Upper lobe of left lung (tissue), 6 donors: ENCODE measurements at places on chromosomes 5 and 9.
A peak's percentile ranks its signal among the peaks of the same experiment; 100 is the strongest.

DNA sequence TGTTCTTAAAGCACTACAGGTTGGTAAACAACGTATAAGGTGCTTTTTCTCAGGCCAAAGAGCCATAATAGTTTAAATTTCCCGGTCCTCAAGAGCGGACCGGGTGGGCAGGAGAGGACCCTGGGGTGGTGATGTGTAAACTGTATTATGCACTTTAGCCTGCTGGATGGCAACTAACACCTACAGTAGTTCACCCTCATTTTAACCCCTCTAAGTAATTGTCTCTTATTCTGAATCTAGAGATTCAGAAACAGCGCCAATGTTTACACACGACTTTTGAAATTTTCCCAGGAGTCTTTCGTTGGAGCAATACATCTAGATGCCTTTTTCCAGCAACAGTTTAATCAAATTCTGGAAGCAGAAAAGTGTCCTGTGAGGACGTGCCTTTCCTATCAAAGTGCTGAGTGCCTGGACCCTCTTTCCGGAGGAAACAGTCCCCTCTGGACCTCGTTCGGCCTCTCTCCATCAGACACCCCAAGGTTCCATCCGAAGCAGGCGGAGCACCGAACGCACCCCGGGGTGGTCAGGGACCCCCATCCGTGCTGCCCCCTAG lies 676 bp upstream of the OCLN start:
- H3K4me3 ChIP-seq: peak overlapping the region; percentile 93
- H3K36me3 ChIP-seq: no peaks in the 10 kb centered on the region
- DNase-seq: no peak
- peaks cover 3% of the 10 kb centered on the region for H3K27me3 ChIP-seq

- no peaks in the 10 kb centered on the region for H3K4me1 ChIP-seq
- H3K4me3 ChIP-seq: no peak overlapping the region
- H3K27ac ChIP-seq: no peak overlapping the region
These were observed 365.2 kb downstream of the GADD45G start for GRCh38 chr9:89969881-89970639.

GRCh38 chr5:11062397-11062796 lies 301.4 kb upstream of the DAP start:
- H3K27ac ChIP-seq: no peak overlapping the region
- H3K36me3 ChIP-seq: no peaks in the 10 kb centered on the region
- no peaks in the 10 kb centered on the region for H3K4me1 ChIP-seq
- H3K4me3 ChIP-seq: no peak overlapping the region
- no peaks in the 10 kb centered on the region for H3K27me3 ChIP-seq

GRCh38 chr5:177500685-177501522 lies 3.5 kb upstream of the PDLIM7 start:
- H3K36me3 ChIP-seq: peaks cover 11% of the 10 kb centered on the region
- DNase-seq: peak; percentile 91
- H3K27me3 ChIP-seq: no peaks in the 10 kb centered on the region

- no peaks in the 10 kb centered on the region for H3K27me3 ChIP-seq
- H3K27ac ChIP-seq: no peak overlapping the region
- no peak overlapping the region for H3K4me3 ChIP-seq
- peaks cover 4% of the 10 kb centered on the region for H3K4me1 ChIP-seq
- H3K36me3 ChIP-seq: no peaks in the 10 kb centered on the region
These were observed 34.5 kb downstream of the FNBP1 start for GRCh38 chr9:130008538-130008937.

GRCh38 chr5:160229190-160229742 lies at the start of gene FABP6:
Gene FABP6 (plus strand): TSS chr5:160229506. CDS start chr5:160229558, 52 bp downstream.
- H3K4me3 ChIP-seq: no peak within 1 kb of the TSS
- no peaks in the 10 kb centered on the region for H3K4me1 ChIP-seq
- no peaks in the 10 kb centered on the region for H3K27me3 ChIP-seq
- no peak within 1 kb of the TSS for H3K27ac ChIP-seq

GRCh38 chr5:91794856-91795548 lies 411.9 kb upstream of the ARRDC3 start:
- H3K27ac ChIP-seq: no peak overlapping the region
- H3K4me3 ChIP-seq: no peak overlapping the region
- no peaks in the 10 kb centered on the region for H3K36me3 ChIP-seq

GRCh38 chr9:115204904-115205453 lies 87.0 kb upstream of the TNC start:
- no peaks in the 10 kb centered on the region for H3K27me3 ChIP-seq
- no peak overlapping the region for H3K4me3 ChIP-seq
- no peaks in the 10 kb centered on the region for H3K4me1 ChIP-seq

- no peaks in the 10 kb centered on the region for H3K4me1 ChIP-seq
- H3K4me3 ChIP-seq: no peak overlapping the region
- no peaks in the 10 kb centered on the region for H3K27me3 ChIP-seq
These were observed 55.8 kb downstream of the JAK2 start for GRCh38 chr9:5040730-5041389.

DNA sequence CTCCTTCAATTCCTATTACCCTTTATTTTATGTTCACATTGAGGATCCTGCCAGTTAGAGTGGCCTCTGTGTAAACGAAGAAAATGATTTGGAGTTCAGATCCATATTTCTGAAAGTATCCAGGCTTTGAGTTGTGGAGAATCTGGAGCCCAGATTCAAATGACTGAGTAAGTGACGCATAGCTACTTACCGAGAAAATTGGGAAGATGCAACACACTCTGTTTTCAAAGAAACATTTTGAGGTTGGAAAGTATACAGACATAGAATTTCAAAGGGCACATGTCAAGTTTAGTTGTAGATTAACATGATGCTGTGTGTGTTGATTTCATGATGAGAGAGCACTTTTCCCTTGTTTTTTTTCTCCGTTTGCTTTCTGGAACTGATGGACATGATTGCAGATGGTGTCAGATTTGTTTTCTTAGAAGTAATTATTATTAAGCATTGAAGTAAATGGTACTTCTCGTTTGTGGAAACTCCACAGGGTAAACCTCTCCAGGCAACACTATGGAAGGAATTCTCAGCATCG lies 148.1 kb downstream of the KDM4C start:
- no peaks in the 10 kb centered on the region for H3K4me1 ChIP-seq
- no peak overlapping the region for H3K4me3 ChIP-seq
- H3K36me3 ChIP-seq: no peaks in the 10 kb centered on the region
- H3K27ac ChIP-seq: no peak overlapping the region
- no peaks in the 10 kb centered on the region for H3K27me3 ChIP-seq
- no peak for DNase-seq

DNA sequence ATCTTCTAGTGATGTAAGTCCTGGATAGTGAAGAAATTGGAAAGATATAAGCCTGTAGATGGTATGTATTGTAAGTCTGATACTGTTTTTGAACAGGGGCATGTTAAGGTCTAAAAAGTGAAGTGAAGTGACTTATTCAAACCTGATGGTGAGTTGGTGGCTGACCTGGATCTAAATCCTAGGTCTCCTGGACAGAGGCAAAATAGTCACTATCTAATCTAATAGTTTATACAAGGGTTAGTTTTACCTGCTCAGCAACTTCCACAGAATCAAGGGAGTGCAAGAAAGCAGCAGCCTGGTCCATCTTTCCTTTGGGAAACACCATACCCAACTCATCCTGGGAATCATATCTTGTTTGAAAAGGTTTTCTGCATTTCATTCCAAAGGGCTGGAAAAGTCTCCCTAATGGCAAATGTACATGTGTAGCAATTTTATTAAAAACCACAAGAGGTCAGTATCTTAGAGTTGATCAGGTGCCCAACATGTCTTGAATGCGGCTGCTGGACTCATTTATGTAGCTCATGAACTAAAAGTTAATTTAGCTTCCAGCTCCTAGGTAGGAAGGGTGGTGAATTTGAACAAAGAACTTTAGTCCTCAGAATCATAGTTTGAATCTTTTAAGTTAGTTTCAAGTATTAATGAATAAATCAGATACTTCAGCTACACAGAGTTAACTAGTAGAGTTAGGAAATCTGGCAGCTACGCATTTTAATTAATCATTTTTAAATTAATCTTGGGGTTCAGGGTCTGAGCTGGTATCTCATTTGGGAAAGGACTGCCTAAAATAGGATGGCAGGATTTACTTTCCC lies 26.0 kb downstream of the SKP2 start:
- H3K4me3 ChIP-seq: no peak overlapping the region
- peaks cover 3% of the 10 kb centered on the region for H3K36me3 ChIP-seq
- DNase-seq: no peak

DNA sequence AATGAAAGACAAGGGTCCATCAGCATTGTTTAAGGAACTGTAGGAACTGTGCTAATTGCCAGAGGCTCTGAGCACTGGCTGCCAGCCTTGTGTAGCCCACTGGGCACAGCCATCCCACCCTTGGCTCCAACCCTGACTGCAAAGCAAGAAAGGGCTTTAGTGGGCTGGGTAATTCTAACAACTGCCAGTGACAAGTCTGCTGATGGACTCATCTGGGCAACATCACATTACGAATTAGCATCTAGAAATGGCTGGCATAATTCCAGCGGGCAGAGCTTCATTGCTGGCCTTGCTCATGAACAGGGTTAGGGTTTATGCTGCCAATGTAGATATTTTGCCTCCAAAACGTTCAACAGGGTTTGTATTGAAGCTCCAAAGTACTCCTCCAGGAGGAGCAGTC lies 326.9 kb downstream of the ARHGEF28 start:
- H3K27me3 ChIP-seq: no peaks in the 10 kb centered on the region
- DNase-seq: no peak
- no peaks in the 10 kb centered on the region for H3K36me3 ChIP-seq
- no peak overlapping the region for H3K27ac ChIP-seq
- H3K4me3 ChIP-seq: no peak overlapping the region
- H3K4me1 ChIP-seq: no peaks in the 10 kb centered on the region

- no peak for DNase-seq
- H3K4me1 ChIP-seq: no peaks in the 10 kb centered on the region
- no peaks in the 10 kb centered on the region for H3K36me3 ChIP-seq
These were observed 296.6 kb upstream of the RASA1 start for GRCh38 chr5:86971034-86971571.

DNA sequence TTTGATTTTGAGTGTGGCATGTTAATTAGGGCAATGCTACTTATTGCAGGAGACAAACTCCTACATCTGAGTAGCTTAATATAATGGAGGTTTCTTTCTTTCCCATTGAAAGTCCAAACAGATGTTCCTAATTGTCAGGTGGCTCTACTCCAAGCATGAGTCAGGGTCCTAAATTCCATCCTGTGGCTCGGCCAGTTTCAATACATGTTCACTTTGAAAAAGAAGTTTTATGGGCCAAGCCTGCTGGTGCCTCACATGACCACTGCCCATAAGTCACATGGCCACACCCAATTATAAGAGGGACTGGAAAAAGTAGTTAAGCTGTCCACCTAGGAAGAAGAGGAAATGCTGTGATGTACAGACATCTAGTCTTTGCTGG lies 170.4 kb downstream of the ARRDC3 start:
- H3K27ac ChIP-seq: no peak overlapping the region
- DNase-seq: no peak
- H3K27me3 ChIP-seq: no peaks in the 10 kb centered on the region
- no peak overlapping the region for H3K4me3 ChIP-seq
- peaks cover 4% of the 10 kb centered on the region for H3K4me1 ChIP-seq
- H3K36me3 ChIP-seq: no peaks in the 10 kb centered on the region

- no peaks in the 10 kb centered on the region for H3K27me3 ChIP-seq
- no peak overlapping the region for H3K4me3 ChIP-seq
- no peak for DNase-seq
These were observed 105.3 kb downstream of the THBS4 start for GRCh38 chr5:80140496-80140895.

DNA sequence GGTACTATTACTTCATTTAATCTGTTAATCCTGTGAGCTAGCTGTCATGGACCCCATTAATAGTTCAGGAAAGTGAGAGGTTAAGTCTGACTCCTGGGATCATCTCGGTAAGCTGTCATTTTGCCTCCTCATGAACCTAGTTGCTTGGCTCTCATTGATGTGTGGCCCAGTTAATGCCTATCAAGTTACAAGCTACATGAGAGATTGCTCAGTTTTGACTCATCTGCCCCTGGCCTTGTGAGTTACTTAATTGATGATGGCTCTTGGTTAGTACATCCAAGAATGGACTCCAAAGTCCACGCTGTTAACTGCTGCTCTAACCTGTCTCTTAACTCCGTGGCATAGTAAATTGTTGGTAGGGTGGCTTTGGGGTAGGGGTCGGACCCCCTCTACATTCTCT lies 23.9 kb downstream of the LARP1 start:
- peaks cover 37% of the 10 kb centered on the region for H3K4me1 ChIP-seq
- H3K4me3 ChIP-seq: no peak overlapping the region
- H3K27ac ChIP-seq: no peak overlapping the region
- H3K27me3 ChIP-seq: no peaks in the 10 kb centered on the region
- H3K36me3 ChIP-seq: no peaks in the 10 kb centered on the region

- peak; percentile 93 for DNase-seq
- H3K4me3 ChIP-seq: peak within 1 kb of the TSS; percentile 99
- H3K36me3 ChIP-seq: peaks cover 27% of the 10 kb centered on the region
- H3K27ac ChIP-seq: peak within 1 kb of the TSS; percentile 90
- H3K4me1 ChIP-seq: peaks cover 6% of the 10 kb centered on the region
These were observed at the start of gene ZNF879 for GRCh38 chr5:179023528-179024189. Gene ZNF879 (plus strand): TSS chr5:179023804. CDS start chr5:179025005, 1,201 bp downstream.

- H3K4me1 ChIP-seq: no peaks in the 10 kb centered on the region
- no peaks in the 10 kb centered on the region for H3K36me3 ChIP-seq
- no peak overlapping the region for H3K4me3 ChIP-seq
- DNase-seq: no peak
- H3K27me3 ChIP-seq: no peaks in the 10 kb centered on the region
- no peak overlapping the region for H3K27ac ChIP-seq
These were observed 542.1 kb downstream of the IRX1 start for GRCh38 chr5:4137781-4138180.

DNA sequence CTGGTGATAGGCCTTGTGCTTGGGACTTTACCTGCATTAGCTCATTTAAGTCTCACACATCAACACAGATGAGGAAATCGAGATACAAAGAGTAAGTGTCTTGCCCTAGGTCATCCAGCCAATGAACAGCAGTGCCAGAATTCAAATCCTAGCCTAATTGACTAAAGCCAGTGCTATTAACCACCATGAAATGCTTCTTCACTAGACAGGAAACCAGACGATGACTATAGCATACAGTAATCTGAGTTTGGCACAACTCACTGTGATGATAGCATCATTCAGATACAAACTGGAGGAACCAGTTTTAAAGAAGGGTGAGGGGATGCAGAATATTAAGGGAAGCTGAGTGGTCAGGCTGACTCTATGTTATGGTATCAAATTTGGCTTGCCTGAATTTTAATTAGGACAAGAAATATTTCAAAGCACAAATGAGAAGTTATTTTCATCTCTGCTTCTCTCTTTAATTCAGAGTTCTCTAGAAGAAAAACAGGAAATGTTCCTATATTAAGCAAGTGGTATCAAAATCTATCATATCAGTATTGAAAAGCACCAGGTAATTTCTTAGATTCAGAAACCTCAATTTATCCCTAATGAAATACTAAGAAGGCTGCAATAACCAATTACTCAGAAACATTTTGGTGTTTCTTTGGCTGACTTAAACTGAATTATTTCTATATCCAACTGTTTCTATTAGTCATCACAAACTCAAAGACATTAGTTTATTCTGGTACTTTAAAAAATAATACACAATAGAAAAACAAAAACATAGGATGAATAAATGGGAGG lies 147.0 kb upstream of the RASA1 start:
- H3K27me3 ChIP-seq: no peaks in the 10 kb centered on the region
- DNase-seq: no peak
- no peaks in the 10 kb centered on the region for H3K36me3 ChIP-seq
- H3K27ac ChIP-seq: peak overlapping the region; percentile 2
